Stimulated activated CD8-positive, alpha-beta memory T cell treated with anti-CD3 and anti-CD28 coated beads, Interleukin-12 subunit alpha, Interleukin-12 subunit beta, amount 100 ng/mL, for 1 hour (primary cell): ENCODE measurements at places on chromosomes 2 and 18.

DNA sequence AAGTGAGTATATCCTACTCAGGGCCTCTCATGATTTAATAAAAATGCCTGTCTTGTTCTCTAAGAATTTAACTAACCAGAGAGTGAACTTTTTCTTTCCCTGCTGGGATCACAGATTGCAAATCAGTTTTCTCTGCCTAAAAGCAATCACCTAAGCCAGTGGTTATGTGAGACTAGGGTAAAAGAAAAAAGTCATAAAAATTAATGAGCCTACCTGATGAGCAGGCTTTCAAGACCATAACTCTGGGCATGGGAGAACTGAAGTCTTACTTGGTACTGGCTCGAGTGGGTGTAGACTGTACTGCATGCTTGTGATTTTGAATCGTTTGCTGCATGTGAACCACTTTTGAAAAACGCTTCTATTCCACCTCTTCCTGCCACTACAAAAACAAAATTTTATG, 1677.0 kb upstream of the LRRTM1 start:
- no peak for DNase-seq

- no peak for DNase-seq
These were observed 52.6 kb upstream of the HS6ST1 start for GRCh38 chr2:128371248-128371630.

GRCh38 chr18:32910694-32911296, 138.0 kb upstream of the KLHL14 start:
- DNase-seq: no peak

DNA sequence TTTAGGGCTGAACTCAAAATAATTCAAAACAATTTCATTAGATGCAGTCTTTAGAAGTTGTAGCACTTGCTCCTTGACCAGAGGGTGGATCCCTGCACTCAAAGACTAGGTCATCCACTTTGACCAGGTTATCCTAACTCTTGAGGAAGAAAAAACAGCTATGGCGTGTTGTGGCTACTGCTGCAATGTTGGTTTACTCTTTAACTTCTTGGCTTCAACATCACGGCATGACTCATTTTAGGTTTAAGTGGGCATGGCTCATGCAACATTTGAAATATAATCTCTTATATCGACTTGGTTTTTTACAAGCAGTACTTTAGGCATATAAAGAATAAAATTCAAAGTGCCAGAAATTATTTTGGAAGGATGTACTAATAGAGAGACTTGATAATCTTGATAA, 35.4 kb downstream of the ANKRD29 start:
- DNase-seq: no peak

- DNase-seq: no peak
These were observed 42.8 kb upstream of the TPO start for GRCh38 chr2:1370461-1370860.

GRCh38 chr2:42839809-42840501, 47.6 kb upstream of the HAAO start:
- DNase-seq: no peak

- DNase-seq: no peak
These were observed at the start of gene MXD1 for GRCh38 chr2:69914950-69915945. MXD1 (plus strand) TSS chr2:69915109; CDS start chr2:69915331, 222 bp downstream.

GRCh38 chr2:200814917-200815316, 3.2 kb downstream of the BZW1 start:
- no peak for DNase-seq

GRCh38 chr2:164554487-164554886, 66.8 kb downstream of the GRB14 start:
- no peak for DNase-seq

DNA sequence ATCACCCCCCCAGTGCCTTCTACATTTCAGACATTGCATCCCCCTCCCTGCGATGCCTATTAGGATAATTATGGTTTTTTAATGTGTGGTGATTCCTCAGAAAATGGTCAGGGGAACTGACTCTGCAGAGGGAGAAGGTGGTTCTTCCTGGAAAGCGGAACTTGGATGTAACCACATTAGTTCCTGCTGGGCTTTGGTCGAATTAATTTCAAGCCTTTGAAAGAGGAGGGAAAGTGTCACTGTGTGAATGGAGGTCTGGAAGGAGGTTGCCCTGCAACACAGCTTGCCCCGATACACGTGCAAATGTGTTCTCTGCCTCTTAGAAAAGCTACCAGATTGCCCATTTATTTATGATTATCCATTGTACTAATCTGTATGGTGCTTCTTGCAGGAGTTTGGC, 63.2 kb upstream of the TPO start:
- DNase-seq: no peak

DNA sequence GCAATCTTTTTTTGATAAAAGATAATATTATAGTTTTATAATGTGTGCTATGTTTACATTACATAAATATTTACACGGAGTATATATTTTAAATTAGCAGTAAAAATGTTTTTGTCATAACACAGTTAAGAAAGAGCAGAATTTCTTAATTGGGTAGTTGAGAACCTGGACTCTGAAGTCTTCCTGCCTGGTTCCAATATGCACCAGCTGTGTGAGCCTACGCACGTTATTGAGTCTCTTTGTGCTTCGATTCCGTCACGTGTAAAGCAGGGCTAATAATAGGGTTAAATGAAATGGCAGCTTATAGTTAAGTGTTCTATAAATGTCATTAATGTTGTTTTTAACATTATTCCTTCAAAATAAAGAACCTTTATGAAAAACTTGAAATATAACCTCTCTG, 1.2 kb upstream of the CCDC88A start:
- no peak for DNase-seq

GRCh38 chr18:48455555-48456478, 46.6 kb upstream of the ZBTB7C start:
- DNase-seq: peak; percentile 32

DNA sequence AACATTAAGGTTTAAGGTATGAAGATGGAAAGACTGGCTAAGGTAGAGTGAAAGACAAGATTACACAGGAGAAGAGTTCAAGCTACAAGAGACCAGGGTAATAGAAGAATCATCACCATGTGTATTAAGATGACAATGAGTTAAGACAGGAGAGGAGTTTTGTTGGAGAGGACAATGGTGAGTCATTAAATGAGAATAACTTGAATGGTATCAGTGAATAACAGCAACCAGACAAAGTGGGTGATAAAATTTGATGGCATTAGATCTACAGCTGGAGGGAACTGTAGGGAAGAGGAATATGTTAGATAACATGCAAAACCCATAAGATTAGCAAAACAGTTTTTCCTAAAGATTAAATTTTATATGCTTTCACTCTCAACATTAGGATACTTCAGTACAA, 18.8 kb upstream of the ENOSF1 start:
- no peak for DNase-seq

GRCh38 chr2:176334729-176335128, 65.5 kb downstream of the MTX2 start:
- no peak for DNase-seq

GRCh38 chr2:150586858-150587257, 99.4 kb upstream of the RND3 start:
- no peak for DNase-seq

DNA sequence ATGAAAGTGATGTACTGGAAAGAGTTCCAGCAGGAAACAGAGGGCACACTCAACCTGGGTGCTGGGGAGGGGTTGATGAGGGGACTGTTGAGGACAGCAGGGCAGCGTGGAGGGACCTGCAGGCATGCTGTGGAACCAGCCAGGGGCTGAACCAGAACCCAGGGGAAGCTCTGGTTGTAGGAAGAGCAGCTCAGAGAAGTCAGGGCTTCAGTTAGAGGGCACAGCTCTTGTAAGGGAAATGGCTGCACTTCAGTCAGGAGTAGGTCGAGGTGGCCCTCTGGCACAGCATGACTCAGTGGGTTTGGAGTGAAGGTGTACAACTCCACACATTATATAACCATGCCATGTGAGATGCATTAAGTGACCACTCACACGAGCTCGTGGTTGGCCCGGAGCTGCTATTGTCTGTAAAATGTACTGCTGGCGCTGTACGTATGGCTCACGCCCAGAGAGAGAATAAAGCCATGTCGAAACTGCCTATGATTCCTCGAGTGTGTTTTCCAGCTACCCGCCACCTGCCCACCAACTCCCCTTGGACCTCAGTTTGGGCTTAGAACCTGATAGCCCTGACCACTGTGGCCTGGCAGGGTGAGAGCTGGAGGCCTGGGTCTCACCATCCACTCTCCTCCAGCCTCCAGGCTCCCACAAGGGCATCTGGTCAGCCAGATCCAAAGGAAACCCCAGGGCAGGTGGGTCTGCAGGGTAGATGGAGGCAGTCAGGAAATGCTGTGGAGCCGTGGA, 136.5 kb upstream of the HS6ST1 start:
- no peak for DNase-seq

DNA sequence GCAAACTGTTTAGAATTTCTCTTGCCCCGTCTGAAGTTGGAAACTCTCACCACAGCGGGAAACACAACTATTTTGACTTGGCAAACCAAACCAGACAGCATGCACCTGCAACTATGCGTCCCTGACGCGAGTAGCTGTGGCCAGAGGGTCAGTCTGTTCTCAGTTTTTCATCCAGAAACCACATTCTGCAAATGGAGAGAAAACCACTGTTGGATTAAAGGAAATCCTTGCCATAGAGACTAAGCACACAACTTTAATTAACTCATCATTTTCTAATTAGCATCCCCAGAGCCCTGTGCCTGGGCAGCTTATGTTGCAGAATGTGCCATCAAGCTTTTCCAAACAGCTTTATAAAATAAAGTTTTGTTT, 415.7 kb upstream of the TCF4 start:
- no peak for DNase-seq

DNA sequence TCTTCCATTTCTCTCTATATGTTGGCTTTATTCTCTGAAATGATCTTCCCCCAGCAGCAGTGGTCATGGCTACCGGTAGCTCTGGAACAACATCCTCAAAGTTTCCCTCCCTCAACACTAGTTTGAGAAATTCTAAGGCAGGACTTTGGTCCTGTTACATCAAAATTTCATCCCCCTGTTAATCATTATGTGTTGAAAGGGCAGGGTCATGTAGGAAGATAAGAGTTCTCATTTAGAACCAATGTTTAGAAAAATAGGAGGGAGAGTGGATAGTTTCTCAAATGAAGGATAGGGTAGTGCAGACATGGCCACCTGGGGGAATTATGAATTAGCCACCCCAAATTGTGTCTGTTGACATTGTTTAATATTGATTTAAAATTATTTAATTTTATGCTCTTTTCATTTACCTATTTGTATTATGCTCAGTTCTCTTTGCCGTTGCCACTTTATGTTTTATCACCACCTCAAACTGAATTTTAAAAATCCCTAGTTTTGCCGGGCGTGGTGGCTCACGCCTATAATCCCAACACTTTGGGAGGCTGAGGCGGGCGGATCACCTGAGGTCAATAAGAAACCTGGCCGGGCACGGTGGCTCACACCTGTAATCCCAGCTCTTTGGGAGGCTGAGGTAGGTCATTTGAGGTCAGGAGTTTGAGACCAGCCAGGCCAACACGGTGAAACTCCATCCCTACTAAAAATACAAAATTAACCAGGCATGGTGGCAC, 22.3 kb downstream of the EML4 start:
- DNase-seq: no peak

GRCh38 chr2:167264380-167264779, 376.1 kb downstream of the XIRP2 start:
- no peak for DNase-seq

DNA sequence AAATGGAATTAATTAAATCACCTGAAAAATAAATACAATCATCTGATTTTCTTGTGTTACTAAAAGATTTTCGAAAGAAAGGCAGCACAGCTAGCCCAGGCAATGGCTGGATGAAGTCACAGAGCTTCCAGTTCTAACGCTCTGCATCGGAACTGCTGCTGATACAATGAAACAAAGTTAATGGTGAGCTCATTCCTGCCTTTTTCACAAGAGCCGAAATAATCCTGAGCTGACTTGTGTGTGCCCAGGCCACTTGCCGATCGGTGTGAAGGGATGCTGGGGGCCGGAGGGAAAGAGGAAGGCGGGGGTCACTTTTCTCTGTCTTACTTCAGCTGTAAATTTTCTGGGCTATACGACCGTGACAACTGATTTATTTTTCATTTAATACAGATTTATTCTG, 149.5 kb downstream of the INO80D start:
- DNase-seq: no peak

DNA sequence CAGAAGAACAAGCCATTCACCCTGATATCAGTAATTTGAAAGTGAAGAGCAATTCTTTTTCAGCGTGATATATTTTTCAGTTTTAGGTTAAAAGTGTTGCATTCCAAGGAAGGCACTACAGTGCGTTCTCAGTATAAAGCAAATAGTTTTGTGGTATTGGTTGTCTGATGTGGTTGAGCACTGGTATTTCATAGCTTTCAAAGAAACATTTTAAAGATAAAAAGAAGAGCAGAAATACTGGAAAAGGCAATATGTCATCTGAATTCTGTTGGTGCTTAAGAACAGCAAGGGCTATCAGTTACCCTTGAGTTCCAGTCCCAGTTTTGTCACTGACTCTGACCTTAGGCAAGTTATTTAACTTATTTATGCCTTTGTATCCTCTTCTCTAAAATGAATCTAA, 191.6 kb downstream of the BABAM2 start:
- DNase-seq: no peak

DNA sequence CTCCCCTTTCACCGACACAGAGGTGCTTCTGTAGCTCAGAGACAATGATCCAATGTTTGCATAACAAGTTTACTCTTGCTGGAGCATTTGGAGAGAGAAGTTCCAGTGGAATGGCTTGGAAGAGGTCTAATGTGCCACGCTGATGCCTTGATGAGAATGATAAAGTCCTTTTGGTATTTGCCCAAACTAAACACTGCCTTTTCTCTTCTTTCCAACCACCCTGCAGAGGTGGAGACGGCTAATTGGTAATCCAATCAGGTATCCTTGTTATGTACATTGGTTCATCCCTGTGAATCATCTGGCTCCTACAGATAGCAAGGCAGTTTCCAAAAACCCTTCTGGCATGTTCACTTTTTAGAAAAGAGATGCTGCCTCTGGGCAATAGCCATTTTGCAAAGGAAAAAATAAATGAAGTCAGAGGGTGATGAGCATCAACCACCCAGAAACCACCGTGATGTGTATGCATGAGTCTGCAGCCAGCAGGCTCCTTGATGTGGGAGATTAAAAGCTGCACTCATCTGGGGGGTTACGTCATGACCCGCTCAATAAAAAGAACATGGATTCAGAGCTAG, 40.6 kb downstream of the KIAA2012 start:
- no peak for DNase-seq

GRCh38 chr2:7444626-7445025, 527.4 kb downstream of the RNF144A start:
- no peak for DNase-seq

GRCh38 chr2:96528006-96528699, 8.4 kb upstream of the ARID5A start:
- DNase-seq: peak; percentile 20

- no peak for DNase-seq
These were observed 137.0 kb upstream of the NCKAP5 start for GRCh38 chr2:133705287-133705686.

DNA sequence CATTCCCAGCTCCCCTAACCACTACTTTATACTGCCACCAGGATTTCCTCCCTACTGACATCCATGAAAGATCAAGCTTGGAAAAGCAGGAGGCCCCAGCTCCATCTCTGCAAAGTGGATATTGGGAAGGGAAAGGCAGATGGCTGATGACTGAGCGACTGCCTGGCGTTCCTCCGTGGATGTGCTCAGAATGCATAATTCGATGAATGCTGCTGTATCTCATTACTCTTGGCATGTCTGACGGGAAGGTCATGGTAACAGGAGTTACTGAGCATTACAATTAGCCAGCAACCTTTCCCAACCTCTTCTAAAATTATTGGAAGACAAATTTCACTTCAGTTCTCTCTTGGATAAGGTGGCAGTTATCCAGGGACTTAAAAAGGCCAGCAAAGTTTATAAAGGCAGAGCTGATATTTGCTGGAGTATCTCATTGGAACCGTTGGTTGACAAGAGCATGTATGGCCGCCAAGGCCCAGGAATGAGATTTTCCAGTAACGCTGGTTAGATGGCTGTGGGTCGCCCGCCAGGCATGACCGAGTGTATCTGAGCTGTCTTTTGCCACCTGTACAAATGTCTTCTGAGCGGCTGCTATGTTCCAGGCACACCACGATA, 34.5 kb downstream of the KCNE4 start:
- DNase-seq: no peak
